ENCODE measurements at places on chromosomes 6 and 20.

DNA sequence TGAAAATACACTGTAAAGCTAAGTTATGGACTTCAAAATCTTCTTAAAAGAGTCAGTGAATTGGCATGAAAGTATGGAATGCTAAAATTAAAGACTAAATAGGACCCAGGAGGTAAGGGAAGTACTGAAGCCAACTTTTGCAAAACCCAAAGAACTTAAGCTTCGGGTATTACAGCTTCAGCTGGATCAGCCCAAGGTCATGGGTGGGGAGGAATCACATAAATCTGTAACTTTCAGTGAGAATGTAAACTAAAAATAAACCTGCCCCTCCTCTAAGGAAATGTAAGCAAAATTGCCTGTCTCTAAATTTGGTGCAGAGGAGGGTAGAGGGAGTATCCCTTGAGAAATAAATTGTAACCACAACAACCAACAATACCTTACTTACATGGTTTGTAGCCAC, 4.4 kb upstream of the MUC21 start:
- no peaks in the 10 kb centered on the region for H3K36me3 ChIP-seq
- no peak overlapping the region for H3K4me3 ChIP-seq
- DNase-seq, result no peak

DNA sequence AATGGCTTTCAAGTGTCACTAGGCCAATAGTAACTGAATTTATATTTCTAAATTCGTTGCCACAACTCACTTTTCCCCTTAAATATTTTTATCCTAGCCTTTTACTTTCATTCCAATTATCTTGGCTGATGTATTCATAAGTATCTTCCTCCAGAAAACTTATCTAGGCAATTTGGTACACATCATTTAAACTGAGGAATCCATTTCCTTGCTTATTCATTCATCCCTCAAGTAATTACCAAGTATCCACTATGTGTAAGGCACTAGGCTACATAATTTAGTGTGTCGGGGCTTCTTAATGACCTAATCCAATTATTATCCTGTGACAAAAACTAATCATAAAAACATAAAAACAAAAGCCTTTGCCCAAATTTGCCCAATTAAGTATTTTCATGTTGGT, 258.3 kb upstream of the TCF21 start:
- peaks cover 6% of the 10 kb centered on the region for H3K27me3 ChIP-seq
- H3K36me3 ChIP-seq, result no peaks in the 10 kb centered on the region
- H3K4me1 ChIP-seq, result no peaks in the 10 kb centered on the region
- no peak overlapping the region for H3K4me3 ChIP-seq
- no peak overlapping the region for H3K27ac ChIP-seq

- no peaks in the 10 kb centered on the region for H3K4me1 ChIP-seq
- no peak for DNase-seq
- H3K4me3 ChIP-seq, result no peak overlapping the region
Observed at GRCh38 chr6:110574817-110575216, 98.4 kb upstream of the SLC22A16 start.

DNA sequence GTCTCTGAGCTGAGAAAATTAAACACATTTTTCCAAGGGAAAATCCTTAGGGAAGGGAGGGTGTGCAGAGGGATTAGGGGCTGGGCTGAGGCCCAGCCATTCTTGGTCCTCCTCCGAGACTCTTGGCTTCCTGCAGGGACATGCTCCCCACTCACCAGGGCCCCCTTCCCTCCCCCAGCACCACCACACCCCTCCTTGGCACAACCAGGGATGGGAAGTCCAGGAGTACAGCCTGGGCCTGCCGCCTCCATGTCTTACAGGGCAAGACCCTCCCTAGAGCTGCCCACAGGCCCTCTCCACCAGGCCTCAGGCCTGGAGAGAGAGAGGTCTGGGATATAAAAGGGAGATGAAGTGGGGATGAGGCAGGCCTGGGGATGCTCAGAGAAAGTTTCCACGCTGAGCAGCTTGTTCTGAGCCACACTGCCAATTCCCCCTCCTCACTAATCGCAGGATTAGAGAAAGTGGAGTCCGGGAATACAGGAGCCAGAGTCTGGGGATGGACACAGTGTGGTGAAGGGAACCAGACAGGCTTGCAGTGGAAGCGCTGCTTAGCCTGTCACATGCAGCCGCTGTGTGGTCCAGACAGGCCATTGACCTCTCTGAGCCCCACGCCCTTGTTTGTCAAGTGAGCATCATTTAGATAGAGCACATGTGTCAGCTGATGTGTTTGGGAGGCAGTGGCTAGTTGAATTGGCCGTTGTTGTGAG, 105.5 kb downstream of the MRPL14 start:
- H3K4me3 ChIP-seq, result no peak overlapping the region
- no peaks in the 10 kb centered on the region for H3K36me3 ChIP-seq
- no peaks in the 10 kb centered on the region for H3K27me3 ChIP-seq
- no peak for DNase-seq

- no peaks in the 10 kb centered on the region for H3K4me1 ChIP-seq
- no peak for DNase-seq
- no peaks in the 10 kb centered on the region for H3K36me3 ChIP-seq
- H3K27me3 ChIP-seq, result no peaks in the 10 kb centered on the region
- no peak overlapping the region for H3K4me3 ChIP-seq
Observed at GRCh38 chr6:17552861-17553260, 47.2 kb upstream of the FAM8A1 start.

GRCh38 chr6:7535498-7535897, 6.0 kb upstream of the DSP start:
- peaks cover 7% of the 10 kb centered on the region for H3K27me3 ChIP-seq
- no peak for DNase-seq
- H3K4me1 ChIP-seq, result no peaks in the 10 kb centered on the region
- H3K4me3 ChIP-seq, result no peak overlapping the region

DNA sequence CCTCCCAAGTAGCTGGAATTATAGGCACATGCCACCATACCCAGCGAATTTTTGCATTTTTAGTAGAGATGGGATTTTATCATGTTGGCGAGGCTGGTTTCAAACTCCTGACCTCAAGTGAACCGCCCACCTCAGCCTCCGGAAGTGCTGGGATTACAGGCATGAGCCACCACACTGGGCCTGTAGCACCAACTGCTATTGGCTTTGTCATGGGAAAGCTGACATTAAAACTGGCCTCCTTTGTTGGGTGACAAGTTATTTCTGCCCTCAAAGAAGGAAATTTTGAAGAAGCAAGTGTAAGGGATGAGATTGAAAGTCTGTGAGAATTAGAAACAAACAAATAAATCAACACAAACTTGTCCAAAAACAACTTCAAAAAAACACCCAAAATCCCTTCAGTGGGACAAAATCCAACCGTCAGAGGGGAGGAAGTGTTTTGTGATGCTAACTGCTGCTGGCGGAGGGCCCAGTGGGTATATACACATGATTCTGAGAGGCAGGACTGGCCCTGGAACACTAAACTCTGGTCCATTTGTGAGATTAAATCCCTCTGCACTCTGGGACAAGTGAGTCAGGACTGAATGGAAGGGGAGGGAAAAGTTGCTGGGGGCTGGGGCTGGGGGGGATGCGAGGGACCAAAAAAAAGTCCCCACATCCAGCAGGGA, 87.5 kb upstream of the NAA20 start:
- H3K4me3 ChIP-seq, result no peak overlapping the region
- no peaks in the 10 kb centered on the region for H3K27me3 ChIP-seq
- no peaks in the 10 kb centered on the region for H3K4me1 ChIP-seq
- H3K27ac ChIP-seq, result no peak overlapping the region
- no peak for DNase-seq
- H3K36me3 ChIP-seq, result no peaks in the 10 kb centered on the region

GRCh38 chr6:14738933-14739332, 506.9 kb upstream of the JARID2 start:
- peaks cover 9% of the 10 kb centered on the region for H3K4me1 ChIP-seq
- no peaks in the 10 kb centered on the region for H3K36me3 ChIP-seq
- H3K4me3 ChIP-seq, result no peak overlapping the region
- no peak overlapping the region for H3K27ac ChIP-seq
- H3K27me3 ChIP-seq, result no peaks in the 10 kb centered on the region
- no peak for DNase-seq

- H3K27ac ChIP-seq, result no peak overlapping the region
- no peaks in the 10 kb centered on the region for H3K27me3 ChIP-seq
- H3K4me1 ChIP-seq, result no peaks in the 10 kb centered on the region
- H3K36me3 ChIP-seq, result no peaks in the 10 kb centered on the region
- no peak overlapping the region for H3K4me3 ChIP-seq
Observed at GRCh38 chr6:147651249-147652063, 143.0 kb downstream of the SAMD5 start.

DNA sequence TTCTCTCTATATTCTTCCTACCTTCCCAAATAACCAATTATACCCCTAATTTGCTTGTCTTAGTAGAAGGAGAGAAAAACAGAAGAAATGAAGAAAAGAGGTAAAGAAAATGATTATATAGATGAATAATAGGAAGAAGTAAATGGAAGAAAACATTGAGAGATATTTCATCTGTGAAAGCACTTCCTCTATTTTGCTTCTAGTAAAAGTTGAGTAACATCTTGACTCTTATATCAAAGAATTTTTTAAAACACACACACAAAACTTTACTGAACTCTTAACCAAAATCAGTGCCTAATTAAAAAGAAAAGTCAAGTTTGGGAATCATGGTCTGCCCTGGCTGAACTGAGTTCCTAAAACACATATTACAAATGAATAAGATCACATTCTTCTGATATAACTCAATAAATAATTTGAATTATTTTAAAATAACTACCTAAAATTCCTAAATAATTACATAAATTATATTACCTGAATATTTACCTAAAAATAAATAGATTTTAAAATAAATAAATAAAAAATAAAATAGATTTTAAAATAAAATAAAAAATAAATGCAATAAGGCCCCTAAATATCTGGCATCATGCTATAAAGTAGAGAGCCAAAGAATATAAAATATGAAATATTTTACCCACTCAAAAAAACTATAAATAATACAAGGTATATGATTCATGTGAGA, 8.8 kb downstream of the SLC17A2 start:
- no peak overlapping the region for H3K4me3 ChIP-seq
- no peaks in the 10 kb centered on the region for H3K36me3 ChIP-seq
- no peak overlapping the region for H3K27ac ChIP-seq
- no peaks in the 10 kb centered on the region for H3K4me1 ChIP-seq

- H3K4me3 ChIP-seq, result no peak overlapping the region
- no peak for DNase-seq
- H3K4me1 ChIP-seq, result no peaks in the 10 kb centered on the region
- H3K27ac ChIP-seq, result no peak overlapping the region
- peaks cover 85% of the 10 kb centered on the region for H3K36me3 ChIP-seq
- no peaks in the 10 kb centered on the region for H3K27me3 ChIP-seq
Observed at GRCh38 chr20:25320035-25320800, 70.4 kb downstream of the ABHD12 start.

DNA sequence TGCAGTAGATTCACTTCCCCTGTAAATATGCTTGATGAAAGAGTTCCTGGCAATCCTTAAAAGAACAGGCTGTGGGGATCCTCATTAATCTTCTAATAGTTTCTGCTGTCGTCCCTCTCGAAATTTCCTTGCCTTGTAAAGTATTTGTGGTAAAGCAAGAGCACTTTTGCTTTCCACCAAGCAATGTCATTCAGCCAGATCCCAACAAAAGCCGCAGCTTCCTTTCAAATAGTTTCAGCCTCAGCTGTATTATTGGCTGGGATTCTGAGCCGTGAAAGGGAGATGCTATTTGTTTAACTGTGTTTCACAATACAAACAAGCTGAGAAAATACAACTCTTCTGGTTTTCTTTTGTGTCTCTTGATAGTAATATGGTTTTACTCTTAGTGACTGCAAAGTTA, 48.9 kb upstream of the EPHA7 start:
- no peaks in the 10 kb centered on the region for H3K4me1 ChIP-seq
- no peak overlapping the region for H3K4me3 ChIP-seq
- H3K27ac ChIP-seq, result no peak overlapping the region
- no peaks in the 10 kb centered on the region for H3K36me3 ChIP-seq
- H3K27me3 ChIP-seq, result no peaks in the 10 kb centered on the region

- peaks cover 34% of the 10 kb centered on the region for H3K4me1 ChIP-seq
- H3K27ac ChIP-seq, result peak overlapping the region; percentile 90
- H3K27me3 ChIP-seq, result peaks cover 4% of the 10 kb centered on the region
- H3K36me3 ChIP-seq, result peaks cover 9% of the 10 kb centered on the region
- peak overlapping the region; percentile 100 for H3K4me3 ChIP-seq
Observed at GRCh38 chr20:58649288-58650180, 1.5 kb upstream of the STX16 start.

GRCh38 chr6:139496654-139497344, 122.4 kb upstream of the CITED2 start:
- H3K36me3 ChIP-seq, result no peaks in the 10 kb centered on the region
- no peaks in the 10 kb centered on the region for H3K4me1 ChIP-seq
- H3K4me3 ChIP-seq, result no peak overlapping the region
- no peaks in the 10 kb centered on the region for H3K27me3 ChIP-seq

GRCh38 chr6:168542301-168542700, 101.3 kb downstream of the SMOC2 start:
- H3K27me3 ChIP-seq, result no peaks in the 10 kb centered on the region
- H3K27ac ChIP-seq, result no peak overlapping the region
- H3K4me1 ChIP-seq, result no peaks in the 10 kb centered on the region
- no peak for DNase-seq
- no peaks in the 10 kb centered on the region for H3K36me3 ChIP-seq
- no peak overlapping the region for H3K4me3 ChIP-seq

- no peak overlapping the region for H3K27ac ChIP-seq
- DNase-seq, result no peak
- no peak overlapping the region for H3K4me3 ChIP-seq
- no peaks in the 10 kb centered on the region for H3K27me3 ChIP-seq
- no peaks in the 10 kb centered on the region for H3K4me1 ChIP-seq
Observed at GRCh38 chr6:99501762-99502161, 13.5 kb downstream of the USP45 start.

DNA sequence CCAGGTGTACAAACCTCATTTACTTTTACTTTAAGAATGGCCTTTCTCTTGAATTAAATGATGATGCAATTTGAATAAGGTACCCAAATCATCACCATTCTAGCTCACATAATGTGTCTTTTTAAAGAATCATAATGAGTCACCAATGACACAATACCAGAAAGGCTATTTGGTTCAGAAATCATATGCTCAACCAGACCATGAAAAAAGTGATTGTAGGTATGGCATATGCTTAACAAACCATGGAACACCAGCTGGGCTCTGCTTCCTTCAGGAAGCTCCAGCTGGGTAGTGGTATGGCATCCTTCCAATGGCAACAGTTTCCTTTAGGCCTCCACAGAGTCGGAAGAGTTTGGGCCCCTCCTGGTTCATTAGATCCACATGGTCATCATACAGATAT, 128.2 kb downstream of the FRK start:
- H3K4me3 ChIP-seq, result no peak overlapping the region
- H3K27me3 ChIP-seq, result no peaks in the 10 kb centered on the region
- no peak overlapping the region for H3K27ac ChIP-seq
- no peak for DNase-seq
- no peaks in the 10 kb centered on the region for H3K36me3 ChIP-seq

GRCh38 chr6:149433881-149434280, 33.8 kb downstream of the SUMO4 start:
- no peak for DNase-seq
- no peaks in the 10 kb centered on the region for H3K36me3 ChIP-seq
- no peak overlapping the region for H3K27ac ChIP-seq
- H3K4me1 ChIP-seq, result peaks cover 13% of the 10 kb centered on the region
- H3K4me3 ChIP-seq, result no peak overlapping the region

DNA sequence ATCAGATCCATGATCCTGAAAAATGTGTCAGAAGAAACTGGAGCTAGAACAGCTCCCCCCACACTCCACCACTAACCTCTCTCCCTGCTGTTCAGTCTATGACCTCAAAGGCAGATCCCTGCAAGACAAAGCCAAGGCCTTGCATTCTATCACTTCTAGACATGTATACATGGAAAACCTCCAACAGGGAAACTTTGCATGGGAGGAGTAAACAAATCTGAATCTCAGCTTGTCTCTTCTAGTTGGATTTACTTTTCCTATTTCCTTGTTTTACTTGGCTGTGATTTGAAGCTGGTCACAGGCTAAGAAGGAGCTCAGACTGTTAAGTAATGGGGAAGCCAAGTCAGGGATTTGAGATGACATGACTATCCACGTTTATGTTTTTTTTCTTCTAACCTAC, 456.8 kb upstream of the CHD6 start:
- no peaks in the 10 kb centered on the region for H3K36me3 ChIP-seq
- H3K27ac ChIP-seq, result no peak overlapping the region
- no peaks in the 10 kb centered on the region for H3K27me3 ChIP-seq
- H3K4me3 ChIP-seq, result no peak overlapping the region

Measured in DND-41 (cell line).